Activated CD4-positive, alpha-beta T cell treated with anti-CD3 and anti-CD28 coated beads, Interleukin-2, amount 50 U/mL, for 24 hours (primary cell): ENCODE measurements at places on chromosomes 13 and 19.

DNA sequence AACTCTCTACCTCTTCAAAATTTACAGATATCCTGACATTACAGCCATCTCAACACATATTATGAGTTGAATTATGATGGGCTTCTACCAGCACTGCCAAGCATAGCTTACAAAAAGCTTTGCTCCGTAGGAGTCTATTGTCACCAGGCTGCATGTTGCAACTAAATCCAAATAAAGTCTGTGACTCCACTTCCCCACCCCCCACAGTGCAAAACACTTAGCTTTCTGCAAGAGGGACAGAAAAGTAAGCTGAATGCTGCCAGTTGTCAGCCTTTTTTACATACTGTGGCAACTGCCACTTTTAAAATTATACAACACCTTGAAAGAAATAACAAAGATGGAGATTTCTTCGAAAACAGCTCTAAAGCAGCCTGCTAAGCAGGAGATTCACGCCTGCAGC lies 189.1 kb downstream of the FGF14 start:
- no peak for DNase-seq

DNA sequence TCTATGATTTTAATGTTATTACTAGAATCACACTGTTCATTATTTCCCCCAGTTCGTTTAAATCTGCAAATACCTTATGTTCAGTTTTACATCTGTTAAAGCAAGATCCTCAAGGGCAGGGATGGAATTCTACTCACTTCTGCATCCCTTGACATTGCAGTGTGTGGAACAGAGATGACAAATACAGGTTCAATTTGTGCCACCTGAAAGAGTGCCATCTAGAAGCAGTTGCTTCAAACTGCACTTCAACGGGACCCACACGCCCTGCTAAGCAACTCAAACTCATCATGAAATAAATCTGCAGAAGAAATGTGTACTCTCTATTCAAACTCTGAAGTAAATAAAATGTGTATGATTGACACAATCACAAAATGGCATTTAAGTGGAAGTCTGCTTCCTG lies 44.5 kb downstream of the RUBCNL start:
- DNase-seq, result no peak

DNA sequence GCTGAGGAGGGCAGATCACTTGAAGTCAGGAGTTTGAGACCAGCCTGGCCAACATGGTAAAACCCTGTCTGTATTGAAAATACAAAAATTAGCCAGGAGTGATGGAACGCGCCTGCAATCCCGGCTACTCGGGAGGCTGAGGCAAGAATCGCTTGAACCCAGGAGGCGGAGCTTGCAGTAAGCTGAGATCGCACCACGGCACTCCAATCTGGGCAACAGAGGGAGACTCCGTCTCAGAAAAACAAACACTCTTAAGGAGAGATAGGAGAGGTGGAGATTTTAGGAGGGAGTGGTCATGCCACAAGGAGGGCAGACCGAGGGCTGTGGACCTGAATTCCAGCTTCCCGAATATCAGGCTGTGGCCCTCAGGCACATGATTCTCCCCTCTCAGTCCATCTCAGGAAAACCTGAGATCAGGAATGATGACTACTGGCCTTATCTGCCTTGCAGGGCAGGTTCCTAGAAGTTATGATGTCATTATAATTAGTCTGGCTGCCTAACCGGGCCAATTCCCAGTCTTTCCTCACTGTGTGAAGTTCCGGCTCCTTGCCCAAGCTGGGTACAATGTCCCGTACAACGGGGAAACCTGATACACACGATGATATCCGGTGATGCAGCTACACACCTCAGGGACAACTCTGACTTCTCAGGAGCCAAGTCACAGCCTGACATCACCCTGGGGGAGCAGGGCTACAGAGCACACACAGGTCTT lies 2.5 kb downstream of the SLC35E1 start:
- no peak for DNase-seq

DNA sequence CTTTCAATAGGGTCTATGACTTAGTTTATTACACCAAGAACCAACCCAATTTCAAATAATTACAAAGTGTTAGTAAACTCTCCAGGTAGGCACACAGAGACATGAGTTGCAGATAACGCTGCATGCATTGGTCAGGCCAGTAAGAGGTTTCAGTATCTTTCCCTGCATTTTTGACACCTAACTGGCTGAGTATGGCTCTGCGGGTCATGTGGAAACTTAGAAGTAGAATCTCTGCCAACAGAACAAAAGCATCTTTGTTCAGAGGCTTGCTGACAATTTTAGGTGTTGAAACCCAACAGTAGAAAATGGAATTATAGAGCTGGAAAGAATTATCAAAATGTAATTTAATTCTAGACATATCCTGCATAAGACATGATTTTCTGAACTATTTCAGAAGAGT lies 25.3 kb downstream of the HTR2A start:
- DNase-seq, result no peak

DNA sequence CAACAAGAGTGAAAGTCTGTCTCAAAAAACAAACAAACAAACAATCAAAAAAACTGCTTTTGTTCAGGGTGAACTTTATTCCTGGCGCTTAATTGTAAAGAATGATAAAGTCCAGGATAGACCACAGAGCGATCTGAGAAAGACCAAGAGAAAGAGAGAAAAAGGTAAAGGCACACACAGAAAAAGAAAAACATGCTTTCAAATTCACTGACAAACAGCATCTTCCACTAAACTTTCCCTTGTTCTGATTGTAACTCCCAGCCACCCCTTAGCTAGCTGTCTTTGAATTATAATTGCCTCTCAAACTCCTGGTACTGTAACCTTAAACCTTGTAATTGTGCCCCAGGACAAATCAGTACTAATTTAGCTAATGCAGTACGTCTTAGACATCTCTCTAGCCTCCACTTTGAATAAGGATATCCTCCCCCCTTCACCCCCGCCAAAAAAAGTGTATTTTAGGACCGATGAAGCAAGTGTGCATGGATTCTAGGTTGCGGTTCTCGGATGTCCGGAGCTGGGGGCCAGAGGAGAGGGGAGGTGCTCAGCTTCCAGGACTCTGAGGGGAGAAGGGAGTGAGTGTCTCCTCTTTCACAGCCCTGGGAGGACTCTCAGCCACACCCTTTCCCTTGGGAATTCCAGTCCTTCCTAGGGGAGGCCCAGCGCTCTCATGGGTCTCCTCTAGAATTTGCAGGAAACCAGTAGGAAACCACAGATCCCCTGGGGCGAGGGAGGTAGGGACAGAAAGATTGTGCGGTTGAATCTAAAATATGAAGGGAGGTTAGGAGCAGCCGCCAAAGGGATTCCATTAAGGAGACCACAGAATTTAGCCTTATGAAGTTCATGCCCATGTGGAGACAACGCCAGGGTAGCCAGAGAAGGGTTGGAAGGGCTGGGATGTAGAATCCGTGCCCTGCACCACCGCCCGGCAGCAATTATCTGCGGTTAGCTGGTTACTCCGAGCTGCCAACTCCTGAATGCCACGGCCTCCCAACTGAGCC lies 19.7 kb downstream of the ZNF536 start:
- DNase-seq, result no peak

DNA sequence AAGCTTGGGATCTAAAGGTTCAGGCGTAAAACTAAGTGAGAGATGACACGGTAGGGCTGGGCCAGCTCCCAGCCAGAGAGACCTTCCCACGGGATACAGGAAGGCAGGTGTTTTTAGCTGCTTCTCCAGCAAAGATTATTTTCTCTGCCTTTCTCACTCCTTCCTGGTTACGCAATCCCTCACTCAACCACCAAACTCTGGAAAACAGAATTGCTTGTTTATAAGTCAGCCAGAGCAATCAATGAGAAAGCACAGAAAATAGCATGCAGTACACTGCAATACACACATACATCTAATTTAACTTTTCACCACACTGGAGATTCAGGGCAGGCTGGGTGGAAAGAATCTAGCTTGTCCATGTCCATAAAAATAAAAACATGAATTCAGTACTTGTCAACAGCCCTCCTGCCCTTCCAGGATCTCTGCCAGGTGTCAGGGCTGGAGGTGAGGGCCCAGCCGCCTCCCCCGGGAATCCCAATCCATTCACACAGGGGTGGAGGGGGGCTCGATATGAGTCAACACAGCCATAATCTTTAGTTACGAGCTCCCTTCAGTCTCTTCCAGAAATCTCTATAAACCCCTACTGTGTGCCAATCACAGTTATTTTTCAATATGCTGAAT lies 12.2 kb downstream of the RHPN2 start:
- no peak for DNase-seq
